ENCODE measurements at places on chromosomes 12 and 14.

- DNase-seq, result no peak
Observed at GRCh38 chr12:124410354-124411175, 115.7 kb downstream of the RFLNA start.

DNA sequence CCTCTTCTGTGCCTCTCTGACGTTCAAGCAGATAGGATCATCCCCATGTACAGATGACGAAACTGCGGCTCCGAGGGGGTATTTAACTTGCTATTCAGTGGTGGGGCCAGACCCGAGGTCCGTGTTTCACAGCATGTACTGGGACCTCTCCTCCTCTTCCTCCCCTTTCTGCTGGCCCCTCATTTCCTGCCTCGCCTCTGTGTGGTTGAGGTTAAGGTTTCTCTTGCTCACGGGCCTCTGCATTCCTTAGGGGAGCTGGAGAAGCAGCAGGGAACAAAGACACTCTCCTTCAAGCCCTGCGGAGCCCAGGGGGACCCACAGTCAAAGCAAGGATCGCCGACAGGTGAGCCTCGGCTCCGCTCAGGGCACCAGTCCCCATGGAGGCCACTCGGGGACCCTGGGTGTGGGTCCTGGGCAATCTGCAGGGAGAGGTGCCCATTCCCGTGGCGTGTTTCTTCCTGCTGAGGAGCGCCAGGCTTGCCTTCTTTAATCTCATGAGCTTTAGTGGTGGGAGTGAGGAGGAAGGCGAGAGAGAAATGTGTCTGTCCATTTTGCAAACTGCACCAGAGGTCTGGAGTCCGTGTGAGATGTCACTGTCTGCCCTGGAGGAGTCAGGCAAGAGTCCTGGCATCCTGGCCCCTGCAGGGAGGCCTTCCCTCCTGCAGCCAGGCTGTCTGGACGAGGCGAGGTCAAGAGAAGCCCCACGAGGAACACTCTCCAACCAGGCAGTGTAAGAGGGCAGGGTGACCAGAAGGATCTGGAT lies 45.0 kb downstream of the SLC6A12 start:
- no peak for DNase-seq

DNA sequence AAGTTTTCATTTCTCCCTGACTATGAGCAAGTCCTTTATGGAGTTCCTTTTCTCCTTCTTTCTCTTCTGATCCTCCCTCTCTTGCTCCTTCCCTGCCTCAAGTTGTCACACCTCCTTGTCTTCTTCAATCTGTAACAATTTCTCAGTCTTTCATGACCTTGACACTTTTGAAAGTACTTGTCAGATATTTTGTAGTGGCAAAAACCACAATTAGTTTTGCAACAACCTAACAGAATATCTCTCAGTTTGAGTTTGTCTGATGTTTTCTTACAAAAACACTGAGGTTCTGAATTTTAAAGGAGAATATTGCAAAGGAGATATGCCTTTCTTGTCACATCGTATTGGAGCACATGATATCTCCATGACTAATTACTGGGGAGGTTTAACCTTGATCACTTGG lies 4.1 kb upstream of the CRADD start:
- no peak for DNase-seq

- DNase-seq, result no peak
Observed at GRCh38 chr12:104282109-104282508, 21.4 kb upstream of the EID3 start.

DNA sequence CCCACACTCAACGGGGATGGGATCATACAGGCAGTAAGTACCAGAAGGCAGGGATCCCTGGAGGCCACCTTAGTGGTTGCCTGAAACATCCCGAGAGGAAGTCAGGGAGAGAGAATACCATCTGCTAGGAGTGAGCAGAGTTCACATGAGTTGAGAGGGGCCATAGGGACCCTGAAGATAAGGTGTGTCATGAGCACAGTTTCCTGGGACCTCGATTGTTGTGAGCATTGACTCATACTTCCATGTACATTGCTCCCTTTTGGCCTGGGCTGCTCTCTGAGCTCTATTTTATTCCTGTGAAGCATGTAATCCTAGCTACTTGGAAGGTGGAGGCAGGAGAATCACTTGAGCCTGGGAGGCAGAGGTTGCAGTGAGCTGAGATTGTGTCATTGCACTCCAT lies 120.5 kb downstream of the TBC1D30 start:
- DNase-seq, result no peak

DNA sequence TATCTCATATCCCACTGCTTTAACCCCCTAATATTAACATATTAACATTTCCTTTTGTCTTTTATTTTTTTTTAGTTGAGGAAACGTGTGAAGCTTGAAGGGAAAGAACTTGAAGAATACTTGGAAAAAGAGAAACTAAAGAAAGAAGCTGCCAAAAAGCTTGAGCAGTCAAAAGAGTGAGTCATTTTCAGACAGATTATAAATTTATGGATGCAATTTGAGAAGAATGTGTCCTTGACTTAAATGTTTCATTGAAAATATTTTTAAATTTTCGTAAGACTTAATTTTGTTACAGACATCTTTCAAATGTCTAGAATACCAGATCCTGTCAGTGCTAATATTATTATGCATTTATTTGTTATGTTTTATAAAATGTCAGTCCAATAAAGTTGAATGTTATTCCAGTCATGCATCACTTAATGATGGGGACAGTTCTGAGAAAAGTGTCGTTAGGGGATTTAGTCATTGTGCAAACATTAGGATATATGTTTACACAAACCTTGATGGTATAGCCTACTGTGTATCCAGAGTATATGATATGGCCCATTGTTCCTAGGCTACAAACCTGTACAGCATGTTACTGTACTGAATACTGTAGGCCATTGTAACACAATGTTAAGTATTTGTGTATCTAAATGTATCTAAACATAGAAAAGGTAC lies 32.6 kb downstream of the CPSF2 start:
- peak; percentile 21 for DNase-seq

- no peak for DNase-seq
Observed at GRCh38 chr14:77812028-77812427, 12.1 kb downstream of the ADCK1 start.

DNA sequence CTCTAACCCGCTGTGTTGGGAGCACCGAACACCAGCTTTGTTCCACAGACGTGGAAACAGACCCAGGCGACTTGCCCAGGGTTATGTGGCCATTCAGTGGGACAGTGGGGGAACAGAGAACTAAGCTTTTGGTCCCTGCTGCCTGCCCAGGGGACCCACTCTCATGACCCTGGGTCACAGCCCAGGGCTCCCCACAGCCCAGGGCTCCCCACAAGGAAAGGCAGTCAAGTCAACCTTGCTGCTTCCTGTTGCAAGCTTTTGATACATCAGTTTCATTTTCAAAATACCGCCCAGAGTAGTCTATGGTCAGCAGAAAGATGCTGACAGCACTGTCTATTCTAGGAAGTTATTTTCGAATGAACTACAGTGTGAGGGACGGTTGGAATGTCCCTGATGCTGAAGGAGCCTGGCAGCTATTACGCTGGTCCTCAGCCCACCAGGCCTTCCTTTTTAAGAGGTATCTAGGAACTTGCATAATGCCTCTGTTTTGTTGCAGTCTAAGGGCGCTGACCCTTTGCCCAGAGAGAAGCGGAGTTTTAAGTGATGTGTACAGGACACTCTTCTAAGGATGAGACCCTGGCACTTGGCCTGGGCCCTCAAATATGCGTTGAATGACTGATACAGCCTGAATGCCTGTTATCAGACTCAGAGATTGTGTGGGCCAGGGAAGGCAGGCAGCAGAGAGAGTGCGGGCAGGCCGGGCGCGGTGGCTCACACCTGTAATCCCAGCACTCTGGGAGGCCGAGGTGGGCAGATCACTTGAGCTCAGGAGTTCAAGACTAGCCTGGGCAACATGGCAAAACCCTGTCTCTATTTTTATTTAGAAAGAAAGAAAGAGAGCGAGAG lies 12.6 kb upstream of the TTC7B start:
- no peak for DNase-seq

- no peak for DNase-seq
Observed at GRCh38 chr14:34368971-34369647, 92.9 kb downstream of the SPTSSA start.

DNA sequence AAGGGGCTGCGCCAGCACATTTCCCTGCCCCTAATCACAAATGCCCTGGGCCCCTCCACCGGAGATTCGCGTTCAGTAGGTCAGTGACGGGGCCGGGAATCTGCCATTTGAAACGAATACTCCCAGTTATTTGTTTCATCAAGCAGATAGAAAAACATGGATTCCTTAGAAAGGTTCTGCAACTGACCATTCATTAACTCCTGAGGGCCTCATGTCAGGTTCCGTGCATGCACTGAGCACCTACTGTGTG lies 25.6 kb upstream of the UBC start:
- no peak for DNase-seq

DNA sequence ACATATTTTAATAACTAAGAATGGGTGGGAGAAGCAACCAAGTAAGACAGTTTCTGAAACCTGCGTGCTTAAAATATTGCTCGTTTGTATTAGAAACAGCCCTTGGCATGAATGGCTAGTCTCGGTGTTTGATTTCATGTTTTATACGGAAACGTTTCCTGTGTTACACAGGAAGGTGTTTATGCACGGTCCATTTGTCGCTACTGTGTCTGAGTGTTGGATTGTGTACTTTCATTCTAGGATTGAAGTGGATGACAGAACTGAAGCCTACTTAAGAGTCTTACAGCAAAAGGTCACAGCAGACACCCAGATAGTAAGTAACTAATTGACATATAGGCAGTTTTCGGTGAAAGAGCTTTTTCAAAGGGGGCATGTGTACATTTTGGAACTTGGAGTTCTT lies 19.6 kb downstream of the PIWIL1 start:
- DNase-seq, result no peak

DNA sequence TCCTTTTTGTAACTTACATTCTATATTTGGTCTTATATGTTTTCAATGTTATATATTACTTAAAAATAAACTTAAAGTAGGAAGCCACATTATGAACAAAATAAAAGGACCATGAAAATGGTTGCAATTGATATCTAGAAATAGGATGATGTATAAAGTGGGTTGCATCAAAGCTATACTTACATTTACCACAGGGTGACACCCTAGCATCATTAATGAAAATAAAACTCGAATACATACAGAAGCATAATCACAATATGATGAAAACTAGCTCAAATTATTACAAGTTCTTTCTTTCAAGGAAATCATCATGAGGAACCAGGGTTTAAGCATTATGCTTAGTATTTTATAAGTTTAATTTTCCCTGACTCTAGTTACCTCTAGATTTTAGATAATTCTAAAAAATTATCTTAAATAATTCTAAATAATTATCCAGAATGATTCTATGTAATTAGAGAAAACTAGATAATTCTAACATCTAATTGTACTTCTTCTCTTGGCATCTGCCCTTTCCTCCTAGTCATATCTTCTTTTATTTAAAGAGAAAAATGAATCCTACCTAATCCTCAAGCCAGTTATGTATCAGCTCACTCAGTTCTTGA lies 31.2 kb downstream of the TAS2R7 start:
- DNase-seq, result peak; percentile 39

GRCh38 chr12:70078161-70078560 lies 165.1 kb upstream of the CNOT2 start:
- DNase-seq, result no peak

- DNase-seq, result no peak
Observed at GRCh38 chr14:42011221-42011620, 404.5 kb downstream of the LRFN5 start.
